ENCODE measurements at places on chromosomes 13 and 19.

DNA sequence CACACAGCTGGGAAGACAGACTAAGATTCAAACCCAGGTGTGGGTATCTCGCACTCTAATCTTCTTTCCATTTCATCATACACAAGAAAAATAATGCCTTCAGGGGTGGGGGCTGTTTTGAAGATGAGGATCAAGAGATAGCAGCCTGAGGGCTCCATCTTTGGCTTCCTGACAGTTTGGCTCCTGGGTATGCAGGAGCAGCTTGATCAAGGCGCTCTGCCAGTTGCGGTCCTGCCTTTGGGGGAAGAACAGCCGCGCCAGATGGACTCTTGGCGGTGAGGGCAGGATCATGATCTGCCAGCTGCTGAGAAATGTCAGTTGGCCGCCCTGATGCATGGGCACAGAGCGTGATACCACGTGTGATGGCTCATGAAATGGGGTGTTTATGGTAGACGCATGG lies 119.1 kb downstream of the IER2 start:
- no peak for DNase-seq

DNA sequence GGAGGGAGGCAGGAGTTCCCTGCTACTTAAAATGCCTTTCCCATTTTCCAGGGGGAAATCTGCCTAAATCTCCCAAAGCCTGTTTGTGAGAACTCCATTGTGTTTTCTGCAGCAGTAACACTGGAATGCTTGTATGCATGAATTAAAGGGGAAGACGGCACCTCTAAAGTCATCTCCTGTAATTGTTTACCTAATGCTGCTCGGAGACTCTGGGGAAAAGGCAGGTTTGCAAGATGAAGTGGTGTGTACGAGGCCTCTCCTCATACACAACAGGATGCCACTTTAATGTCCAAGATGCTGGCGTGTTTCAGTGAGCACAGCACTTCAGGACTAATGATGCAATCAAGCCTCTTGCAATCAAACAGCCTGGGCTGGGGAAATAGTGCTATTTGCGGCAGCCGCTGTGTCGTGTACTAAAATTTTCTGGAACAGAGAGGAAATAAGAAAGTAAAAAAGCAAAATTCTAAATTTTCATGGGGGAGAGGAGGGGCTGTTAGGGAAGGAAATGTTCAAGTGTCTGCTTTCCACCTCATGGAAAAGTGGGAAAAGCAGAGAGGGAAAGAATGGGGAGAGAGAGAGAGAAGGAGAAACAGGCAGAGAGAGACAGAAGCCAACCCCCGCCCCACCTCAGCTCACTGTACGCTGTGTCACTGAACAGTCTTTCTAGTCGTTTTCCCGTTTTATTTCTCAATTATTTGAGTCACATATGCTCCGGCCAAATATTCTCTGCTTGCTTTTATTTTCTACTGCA lies 32.9 kb downstream of the TSHZ3 start:
- DNase-seq: peak; percentile 25

DNA sequence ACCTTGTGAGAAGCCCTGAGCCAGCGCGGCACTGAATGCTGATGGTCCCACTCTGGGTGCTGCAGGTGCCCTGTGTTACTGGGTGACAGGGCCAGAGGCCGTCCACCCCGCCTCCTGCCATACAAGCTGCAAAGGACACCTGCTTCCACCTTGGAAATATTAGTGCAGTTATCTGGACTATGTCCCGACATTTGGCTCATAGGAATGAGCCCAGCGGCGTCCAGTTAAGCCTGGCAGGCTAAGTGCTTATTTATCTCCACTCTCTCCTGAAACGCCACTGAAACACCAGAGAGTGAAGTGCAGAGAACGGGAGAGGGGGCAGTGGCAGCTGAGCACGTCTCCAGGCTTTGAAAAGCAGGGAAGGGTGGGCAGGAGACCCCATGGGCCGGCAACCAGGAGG lies 145.8 kb downstream of the KDM4B start:
- no peak for DNase-seq

DNA sequence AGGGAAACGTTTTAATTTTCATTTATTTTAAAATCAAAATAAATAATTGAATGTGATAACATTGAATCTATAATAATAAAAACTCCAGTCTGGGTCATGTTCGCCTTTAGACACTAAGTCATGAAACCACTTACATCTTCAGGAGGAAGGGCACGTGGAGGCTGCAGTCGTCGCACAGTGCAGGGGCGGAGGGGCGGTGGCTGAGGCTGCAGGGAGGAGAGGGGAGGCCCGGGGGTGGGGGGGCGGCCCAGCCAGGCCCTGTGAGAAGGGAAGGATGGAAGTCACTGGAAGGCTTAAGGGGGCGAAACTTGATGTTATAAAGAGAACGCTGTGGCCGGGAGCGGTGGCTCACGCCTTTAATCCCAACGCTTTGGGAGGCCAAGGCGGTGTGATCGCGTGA lies 14.9 kb upstream of the LATS2 start:
- DNase-seq: no peak

GRCh38 chr13:39527961-39528660 lies 74.9 kb downstream of the LHFPL6 start:
- DNase-seq: no peak

GRCh38 chr13:97600458-97601075 lies 166.6 kb downstream of the RAP2A start:
- no peak for DNase-seq

- peak; percentile 43 for DNase-seq
Observed at GRCh38 chr19:48413879-48414587, 20.6 kb downstream of the GRIN2D start.

- no peak for DNase-seq
Observed at GRCh38 chr19:55857149-55857548, 20.8 kb downstream of the NLRP4 start.

DNA sequence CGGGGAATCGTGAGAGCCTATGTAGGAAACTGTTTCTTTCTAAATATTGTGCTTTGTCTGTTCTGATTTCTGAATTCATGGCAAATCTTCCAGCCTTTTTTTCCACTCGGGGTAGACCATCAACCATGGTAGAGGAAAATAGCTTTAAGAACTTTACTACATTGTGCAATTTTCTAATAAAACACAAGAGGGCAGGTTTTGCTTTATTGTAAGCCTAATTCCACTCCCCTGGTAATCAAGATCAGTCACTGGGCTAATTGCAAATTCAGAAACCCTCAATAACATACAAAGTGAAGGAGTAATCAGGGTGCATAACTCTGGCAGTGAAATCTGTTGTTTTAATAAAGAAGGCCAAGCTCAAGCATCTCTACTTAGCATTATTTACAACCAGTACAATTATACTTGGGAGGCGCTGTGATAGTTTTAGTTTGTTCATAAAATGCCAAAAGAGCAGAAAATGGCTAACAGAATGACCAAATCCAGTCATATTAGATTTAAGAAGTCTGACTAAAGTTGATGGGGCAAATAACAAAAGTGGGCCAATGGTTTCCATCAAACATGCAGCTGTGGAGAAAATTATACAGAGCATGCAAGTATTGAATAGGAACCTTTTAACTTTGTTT lies 43.8 kb downstream of the DCT start:
- no peak for DNase-seq

GRCh38 chr19:51000981-51001380 lies 423 bp downstream of the KLK8 start:
- no peak for DNase-seq

GRCh38 chr19:29530540-29531457 lies 5.0 kb downstream of the VSTM2B start:
- no peak for DNase-seq

GRCh38 chr13:40143559-40143958 lies 488.1 kb downstream of the COG6 start:
- no peak for DNase-seq
